Activated CD4-positive, alpha-beta T cell treated with anti-CD3 and anti-CD28 coated beads for 24 hours (primary cell): ENCODE measurements at places on chromosomes 7 and 10.

DNA sequence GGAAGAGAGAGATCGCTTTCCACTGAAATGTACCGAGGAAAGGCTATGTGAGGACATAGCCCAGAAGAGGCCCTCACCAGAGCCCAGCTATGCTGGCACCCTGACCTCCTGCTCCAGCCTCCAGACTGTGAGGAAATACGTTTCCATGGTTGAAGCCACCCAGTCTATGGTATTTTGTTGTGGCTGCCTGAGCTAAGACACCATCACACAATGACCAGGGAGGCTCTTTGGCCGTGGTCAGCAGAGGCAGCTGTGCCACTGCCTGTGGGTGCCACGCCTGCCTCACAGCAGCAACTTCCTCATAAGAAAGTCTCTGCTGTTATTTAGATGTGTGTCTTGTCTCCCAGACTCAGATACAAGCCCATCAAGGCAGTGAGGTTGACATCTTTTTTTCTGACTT, 182.7 kb upstream of the PLXNA4 start:
- no peak for DNase-seq

GRCh38 chr10:20879136-20879535, 18.0 kb downstream of the NEBL start:
- DNase-seq = no peak

DNA sequence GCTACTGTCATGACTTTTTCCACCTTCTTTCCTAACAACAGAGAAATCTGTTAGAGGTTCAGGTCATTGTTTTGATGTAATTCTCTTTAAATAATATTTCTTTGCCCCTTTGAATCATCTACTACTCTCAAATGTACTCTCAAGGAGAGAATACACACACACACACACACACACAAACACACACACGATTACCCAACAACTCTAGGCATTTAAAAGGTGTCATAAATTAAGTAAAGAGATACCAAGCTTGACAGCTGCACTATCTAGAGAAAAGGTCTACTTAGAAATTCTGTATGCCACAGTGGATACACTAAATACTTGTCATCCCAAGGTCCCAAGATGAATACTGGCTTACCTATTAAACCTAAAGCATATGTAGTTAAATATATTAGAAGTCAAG, 4.8 kb downstream of the PANK1 start:
- no peak for DNase-seq

- no peak for DNase-seq
Observed at GRCh38 chr7:30225863-30226613, 58.4 kb upstream of the ZNRF2 start.

DNA sequence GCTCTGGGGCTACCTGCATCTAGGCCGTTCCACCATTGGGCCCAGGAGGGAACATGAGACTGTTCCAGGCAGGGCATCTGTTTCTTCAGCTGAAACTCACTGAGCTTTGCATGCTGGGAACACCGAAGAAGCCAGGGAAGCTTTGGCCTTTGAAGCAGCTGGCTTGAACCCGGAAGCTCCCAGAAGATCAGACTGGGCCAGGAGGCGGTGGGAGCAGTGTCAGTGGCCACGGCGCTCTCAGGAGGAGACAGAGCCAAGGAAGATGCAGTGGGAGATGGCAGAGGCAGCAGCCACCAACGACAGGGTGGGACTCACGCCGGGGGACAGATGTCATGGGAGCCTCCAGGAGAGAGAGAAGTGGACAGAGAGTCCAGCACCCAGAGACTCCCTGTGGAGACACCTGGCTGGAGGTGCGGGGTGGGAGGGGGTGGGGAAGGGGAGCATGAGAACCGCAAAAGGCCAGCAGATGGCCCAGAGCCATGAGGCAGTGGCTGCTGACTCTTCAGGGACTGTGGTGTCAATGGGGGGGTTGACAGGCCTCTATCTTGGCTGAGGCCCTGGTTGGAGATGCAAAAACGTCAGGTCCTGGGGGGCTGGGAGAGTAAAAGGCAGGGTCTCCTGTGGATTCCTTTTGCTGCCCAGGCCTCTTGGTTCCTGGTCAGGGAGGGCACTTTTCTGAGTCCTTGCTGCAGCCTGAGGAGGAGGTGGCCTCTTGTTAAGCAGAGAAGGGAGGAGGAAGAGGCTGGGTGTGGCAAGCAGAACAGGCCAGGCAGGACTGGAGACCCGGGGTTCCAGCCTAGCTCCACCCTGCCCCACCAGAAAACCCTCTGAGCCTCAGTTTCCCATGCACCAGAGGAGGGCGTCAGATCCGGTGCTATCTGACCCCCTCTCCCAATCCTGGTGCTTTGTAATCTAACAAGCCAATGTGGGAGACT, 6.3 kb upstream of the AQP1 start:
- no peak for DNase-seq
